ENCODE measurements at places on chromosomes 5 and 9.

- no peak for DNase-seq
Measured at GRCh38 chr5:95256991-95257390, 27.9 kb downstream of the MCTP1 start.

DNA sequence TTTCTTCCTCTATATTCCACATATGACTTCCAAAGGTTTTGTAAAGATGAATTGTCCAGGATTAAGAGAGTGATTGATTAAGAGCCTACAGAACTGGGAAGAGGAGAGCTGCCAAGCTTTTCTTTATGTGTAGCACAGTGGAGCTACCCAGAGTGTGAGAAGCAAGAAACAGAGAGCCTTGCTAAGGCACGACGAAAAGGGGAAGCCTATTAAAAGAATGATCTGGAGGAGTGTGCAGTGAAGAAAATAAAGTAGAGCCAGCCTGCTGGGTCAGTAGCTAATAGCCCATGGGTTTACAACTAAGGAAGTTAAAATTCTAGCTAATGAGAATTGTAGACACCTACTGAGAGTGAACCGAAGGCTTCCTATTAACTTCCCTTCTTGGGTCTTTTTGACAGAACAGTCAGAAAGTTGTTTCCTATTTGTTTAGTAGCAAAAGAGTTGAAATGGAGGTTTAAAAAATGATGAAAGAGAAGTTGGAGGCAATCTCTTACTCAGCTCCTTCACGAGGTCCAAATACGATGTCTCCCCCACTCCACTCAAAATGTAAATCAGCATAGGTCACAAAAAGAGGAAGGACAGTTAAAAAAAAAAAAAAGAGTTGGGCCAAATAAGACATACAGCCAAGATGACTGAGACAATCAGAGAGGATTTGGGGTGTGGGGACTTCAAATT, 957 bp upstream of the PRR16 start:
- no peak for DNase-seq

DNA sequence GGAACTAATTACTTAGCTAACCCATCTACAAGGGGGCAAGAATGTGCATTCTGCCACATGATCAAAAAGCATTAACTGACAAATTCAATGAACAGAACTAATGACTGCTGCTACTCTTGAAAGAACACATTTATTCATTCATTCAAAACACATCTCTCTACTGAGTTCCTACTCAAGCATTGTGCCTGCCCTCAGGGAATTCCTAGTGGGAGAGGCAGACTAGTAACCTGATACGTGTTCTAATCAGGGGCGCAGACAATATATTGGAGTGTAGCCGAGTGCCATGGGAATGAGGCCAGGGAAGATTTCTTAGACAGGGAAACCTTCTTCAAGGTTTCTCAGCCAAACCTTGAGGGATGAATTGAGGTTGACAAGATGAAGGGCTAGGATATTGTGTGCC, 56.7 kb upstream of the PAPPA start:
- no peak for DNase-seq

- no peak for DNase-seq
Measured at GRCh38 chr9:35414889-35415288, 75.0 kb upstream of the RUSC2 start.

- DNase-seq, result no peak
Measured at GRCh38 chr9:98949565-98949964, 5.9 kb downstream of the COL15A1 start.

- DNase-seq, result no peak
Measured at GRCh38 chr5:148386041-148386440, 2.3 kb downstream of the FBXO38 start.

- DNase-seq, result peak; percentile 75
Measured at GRCh38 chr9:92501671-92502393, 19.5 kb upstream of the ASPN start.

GRCh38 chr5:90293931-90294330, 115.6 kb downstream of the CETN3 start:
- no peak for DNase-seq

- DNase-seq, result no peak
Measured at GRCh38 chr9:125472926-125473701, 211.5 kb downstream of the GAPVD1 start.

DNA sequence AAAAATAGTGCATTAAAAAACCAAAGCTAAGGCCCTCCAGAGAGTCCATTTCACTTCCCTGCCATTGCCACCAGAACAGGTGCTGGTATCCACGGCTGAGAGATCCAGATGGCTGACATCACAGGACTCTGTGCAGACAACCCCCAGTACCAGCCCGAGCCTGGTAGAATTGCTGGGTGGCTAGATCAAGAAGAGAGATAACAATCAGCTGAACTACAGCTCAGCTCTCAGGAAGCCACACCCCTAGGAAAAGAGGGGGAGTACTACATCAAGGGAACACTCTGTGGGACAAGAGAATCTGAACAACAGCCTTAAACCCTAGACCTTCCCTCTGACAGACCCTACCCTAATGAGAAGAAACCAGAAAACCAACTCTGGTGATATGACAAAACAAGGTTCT, 73.8 kb upstream of the SLIT3 start:
- no peak for DNase-seq

DNA sequence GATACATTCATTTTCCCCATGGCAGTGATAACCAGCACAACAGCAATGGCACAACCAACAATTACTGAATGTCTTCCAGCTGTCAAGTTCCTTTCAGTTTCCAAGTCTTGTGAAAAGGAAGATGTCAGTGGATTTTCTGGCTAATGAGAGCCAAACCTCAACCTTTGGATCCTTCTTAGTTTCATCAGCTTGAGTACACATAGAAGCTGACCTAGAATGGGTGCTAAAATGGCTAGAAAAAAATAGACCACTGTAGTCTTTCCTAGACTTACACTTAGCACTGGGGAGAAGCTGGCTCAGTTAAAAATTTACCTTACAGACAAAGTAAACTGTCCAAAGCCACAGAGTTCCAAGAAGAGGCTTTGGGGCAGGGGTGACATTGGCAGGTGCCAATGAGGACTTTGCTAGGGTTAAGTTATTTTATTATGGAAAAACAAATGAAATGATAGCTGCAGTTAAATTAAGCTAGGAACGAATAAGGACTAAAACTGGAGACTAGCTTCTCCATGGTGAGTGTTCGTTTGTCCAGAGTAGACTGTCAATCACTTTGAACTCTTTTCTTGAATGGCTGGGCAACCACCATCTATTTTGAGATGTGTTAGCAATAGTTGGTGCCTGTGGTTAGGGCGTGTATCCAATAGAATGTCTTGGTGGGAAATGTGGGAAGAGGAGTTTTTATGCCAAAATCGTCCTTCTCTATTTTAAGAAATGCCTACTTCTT, 25.9 kb upstream of the TXN start:
- DNase-seq, result no peak

GRCh38 chr9:86856259-86856658, 91.0 kb downstream of the GAS1 start:
- DNase-seq, result no peak

DNA sequence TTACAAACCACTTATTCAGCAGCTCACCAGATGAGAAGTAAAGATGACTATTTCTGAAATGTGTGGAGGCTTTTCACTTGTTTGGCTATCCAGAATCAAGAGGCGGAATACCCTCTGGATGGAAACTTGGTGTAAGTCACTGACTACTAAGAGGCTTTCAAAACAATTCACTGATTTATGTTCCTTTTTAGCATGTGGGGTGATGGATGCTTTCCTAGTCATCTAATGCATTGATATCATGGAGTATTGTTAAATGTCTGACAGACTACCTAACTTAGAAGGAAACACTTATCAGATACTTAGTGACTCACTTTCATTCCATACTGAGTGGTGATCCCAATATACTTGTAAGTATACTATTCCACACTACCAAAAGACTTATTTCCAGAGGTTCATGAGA, 141.4 kb downstream of the PLK2 start:
- no peak for DNase-seq

DNA sequence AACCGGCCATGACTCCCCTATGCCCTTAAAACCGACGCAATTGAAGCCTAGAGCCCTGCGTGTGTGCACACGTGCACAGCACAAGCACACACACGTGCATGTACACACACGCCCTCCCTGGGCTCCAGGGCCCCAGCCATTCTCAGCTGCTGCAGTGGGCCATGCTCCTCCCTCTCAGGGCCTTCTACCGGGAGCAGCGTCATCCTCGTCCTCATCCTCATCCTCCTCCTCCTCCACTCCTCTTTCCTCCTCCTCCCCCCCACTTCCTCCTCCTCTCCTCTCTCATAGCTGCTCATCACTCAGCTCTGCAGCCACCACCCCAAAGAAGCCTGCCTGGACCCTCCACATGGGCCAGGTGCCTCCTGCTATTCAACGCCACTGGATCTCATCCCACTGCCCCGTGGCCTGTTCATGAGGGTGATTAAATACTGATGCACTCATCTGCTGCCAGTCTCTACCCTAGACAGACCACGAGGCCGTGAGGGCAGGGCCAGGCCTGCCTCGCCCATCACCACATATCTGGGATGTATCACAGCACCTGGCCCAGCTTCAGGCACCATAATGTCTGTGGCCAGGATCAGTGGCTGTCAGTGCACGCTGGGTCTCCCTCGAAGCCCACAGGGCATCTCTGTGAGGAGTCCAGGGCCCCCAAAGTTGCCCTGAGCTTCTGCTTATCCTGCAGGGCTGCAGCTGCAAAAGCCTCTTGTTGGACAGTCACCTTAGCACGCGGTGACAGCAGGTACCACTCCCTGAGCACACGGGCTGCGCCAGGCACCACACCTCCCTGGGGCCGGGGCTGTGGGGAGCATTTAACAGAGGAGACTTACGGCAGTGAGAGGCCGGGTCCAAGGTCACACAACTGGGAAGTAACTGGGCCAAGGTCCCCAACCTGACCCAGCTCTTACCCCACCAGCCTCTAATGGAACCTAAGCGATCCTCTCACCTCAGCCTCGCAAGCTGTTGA, 9.8 kb downstream of the FAM78A start:
- no peak for DNase-seq

GRCh38 chr9:5438301-5439162, 807 bp upstream of the PLGRKT start:
- DNase-seq, result no peak

GRCh38 chr5:112533362-112533761, 114.3 kb upstream of the EPB41L4A start:
- no peak for DNase-seq

GRCh38 chr5:40675396-40676133, 4.2 kb upstream of the PTGER4 start:
- DNase-seq, result no peak

- DNase-seq, result no peak
Measured at GRCh38 chr9:113624721-113625120, 161.2 kb downstream of the RGS3 start.

DNA sequence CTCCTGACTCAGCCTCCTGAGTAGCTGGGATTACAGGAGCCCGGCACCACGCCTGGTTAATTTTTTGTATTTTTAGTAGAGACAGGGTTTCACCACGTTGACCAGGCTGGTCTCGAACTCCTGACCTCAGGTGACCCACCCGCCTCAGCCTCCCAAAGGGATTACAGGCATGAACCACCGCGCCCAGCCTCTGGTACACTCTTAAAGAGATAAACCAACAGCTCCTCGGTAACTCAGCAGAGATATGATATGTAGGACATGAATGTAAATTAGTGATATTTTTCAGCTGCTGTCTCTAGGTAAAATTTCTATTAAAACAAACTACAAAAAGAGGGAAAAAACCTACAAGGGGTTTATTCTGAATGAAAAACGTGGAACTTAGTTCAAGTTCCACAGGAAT, 42.8 kb upstream of the HK3 start:
- no peak for DNase-seq

DNA sequence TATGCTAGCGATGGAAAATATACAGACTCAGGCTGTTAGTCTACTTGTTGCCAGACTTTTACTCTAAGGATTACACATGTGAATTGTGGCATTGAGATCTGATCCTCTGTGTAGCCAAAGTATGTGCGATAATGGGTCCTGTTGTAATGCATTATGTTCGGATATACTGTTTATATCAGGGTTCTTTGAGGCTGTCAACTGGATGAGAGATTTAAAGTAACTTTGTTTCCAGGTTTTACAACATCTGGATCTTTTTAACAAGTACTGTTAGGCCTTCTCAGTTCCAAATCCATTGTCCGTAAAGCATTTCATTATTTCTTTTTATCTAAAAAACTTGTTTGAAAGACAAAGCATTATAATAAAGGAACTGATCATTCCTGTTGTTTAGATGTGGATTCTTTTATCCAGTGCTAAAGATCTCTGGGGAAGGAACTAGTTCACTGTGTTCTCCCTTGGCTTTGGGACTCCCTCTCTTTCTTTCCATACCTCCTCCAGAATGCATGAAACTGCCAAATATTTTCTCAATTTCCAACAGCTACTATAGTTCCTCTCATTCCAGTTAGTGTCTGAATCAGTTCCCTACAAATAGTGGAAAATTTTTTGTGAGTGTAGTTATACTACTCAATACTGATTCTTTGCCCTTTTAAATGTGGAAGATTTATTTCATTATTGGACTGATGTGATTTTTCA, 68.8 kb downstream of the HACD4 start:
- no peak for DNase-seq

DNA sequence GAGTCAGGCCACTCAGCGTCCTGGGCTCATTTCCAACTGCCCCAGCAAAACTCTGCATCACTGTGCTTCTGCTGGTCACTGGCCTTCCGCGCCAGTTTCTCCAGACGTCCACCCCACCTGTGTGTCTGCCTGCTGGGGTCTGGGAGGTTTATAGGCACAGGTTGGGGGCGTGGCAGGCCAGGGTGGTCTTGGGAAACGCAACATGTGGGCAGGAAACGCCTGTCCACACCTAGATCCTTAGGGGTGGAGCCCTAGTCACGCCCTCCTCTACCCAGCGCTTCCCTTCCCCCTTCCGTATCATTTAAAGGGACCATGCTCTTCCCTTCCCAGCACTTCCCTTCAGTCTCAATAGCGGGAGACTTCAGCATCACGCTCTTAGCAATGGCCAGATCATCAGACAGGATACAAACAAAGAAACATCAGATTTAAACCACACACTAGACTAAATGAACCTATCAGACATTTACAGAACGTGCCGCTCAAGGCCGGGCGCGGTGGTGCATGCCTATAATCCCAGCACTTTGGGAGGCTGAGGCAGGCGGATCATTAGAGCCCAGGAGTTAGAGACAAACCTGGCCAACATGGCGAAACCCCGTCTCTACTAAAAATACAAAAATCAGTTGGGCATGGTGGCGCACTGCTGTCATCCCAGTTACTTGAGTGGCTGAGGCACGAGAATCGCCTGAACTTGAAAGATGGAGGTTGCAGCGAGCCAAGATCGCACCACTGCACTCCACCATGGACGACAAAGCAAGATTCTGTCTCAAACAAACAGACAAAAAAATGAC, 11.8 kb upstream of the BTNL9 start:
- no peak for DNase-seq

GRCh38 chr9:16000811-16001210, 448.0 kb downstream of the CCDC171 start:
- no peak for DNase-seq

- DNase-seq, result no peak
Measured at GRCh38 chr5:171893290-171893886, 107.8 kb downstream of the SMIM23 start.

Data from right atrium auricular region (tissue), 2 donors.